ENCODE measurements at places on chromosomes 4 and X.

- no peak for DNase-seq
These were observed 131.8 kb downstream of the CLCN5 start for GRCh38 chrX:50054147-50054546.

GRCh38 chrX:11953615-11954014, 184.7 kb upstream of the FRMPD4 start:
- no peak for DNase-seq

DNA sequence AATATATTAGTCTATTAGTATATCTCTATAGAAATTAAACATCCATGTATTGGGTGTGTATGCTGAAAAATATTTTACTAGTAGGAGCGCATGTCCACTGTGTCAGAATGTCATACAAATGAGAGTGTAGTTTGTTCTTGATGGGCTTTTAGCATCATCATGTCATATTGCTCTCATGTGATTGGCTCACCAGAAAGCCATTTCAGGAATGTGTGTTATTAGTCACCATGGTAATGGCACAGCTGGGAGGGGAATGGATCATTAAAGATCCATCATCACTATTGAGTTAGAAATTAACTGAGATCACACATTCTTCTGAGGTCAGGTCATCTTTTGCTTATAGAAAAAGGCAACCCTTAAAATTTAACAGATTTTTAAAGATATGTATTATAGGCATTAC, 77.3 kb downstream of the PHEX start:
- no peak for DNase-seq

- DNase-seq, result no peak
These were observed 79.8 kb upstream of the LANCL3 start for GRCh38 chrX:37491686-37492085.

GRCh38 chrX:155871934-155872333, 9.2 kb upstream of the VAMP7 start:
- no peak for DNase-seq

DNA sequence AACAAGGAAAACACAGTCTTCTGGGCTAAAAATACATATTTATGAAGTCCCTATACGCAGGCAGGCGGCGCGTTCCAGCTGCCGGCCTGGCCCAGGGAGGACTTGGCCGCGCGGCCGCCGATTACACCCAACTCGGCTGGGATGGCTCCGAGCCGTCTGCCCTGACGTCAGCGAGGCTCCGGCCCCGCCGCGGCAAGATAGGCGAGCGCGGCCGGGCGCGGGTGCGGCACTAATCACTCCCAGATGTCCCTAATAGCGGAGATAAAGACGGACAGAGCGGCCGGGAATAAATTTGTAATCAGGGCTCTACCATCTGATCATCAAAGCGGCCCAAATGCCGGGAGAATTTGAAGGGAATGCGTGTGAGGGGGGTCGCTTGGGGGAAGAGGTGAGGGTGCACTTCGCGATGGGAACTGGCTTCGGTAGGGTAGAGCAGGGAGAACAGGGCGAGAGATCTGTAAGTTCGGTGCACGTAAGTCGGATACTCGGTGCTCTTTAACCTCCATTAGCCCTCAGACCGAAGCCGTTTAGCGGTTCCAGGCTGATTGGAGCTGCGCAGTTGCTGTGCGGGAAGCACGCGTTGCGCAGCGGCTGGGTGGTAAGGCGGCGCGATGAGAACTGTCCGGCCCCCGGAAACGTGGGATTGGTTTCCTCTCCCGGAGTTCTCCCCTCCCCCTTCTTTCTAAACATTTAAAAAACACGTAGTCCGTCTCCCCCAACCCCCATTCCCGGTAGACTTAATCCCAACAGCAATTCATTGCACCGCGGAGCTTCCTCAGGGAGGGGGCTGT, 7.7 kb downstream of the HAND2 start:
- DNase-seq, result no peak

GRCh38 chr4:183828125-183828524, 77.0 kb upstream of the STOX2 start:
- no peak for DNase-seq

GRCh38 chr4:43238008-43238407, 345.5 kb downstream of the GRXCR1 start:
- no peak for DNase-seq

GRCh38 chr4:85722807-85723206, 247.9 kb downstream of the ARHGAP24 start:
- DNase-seq, result no peak

DNA sequence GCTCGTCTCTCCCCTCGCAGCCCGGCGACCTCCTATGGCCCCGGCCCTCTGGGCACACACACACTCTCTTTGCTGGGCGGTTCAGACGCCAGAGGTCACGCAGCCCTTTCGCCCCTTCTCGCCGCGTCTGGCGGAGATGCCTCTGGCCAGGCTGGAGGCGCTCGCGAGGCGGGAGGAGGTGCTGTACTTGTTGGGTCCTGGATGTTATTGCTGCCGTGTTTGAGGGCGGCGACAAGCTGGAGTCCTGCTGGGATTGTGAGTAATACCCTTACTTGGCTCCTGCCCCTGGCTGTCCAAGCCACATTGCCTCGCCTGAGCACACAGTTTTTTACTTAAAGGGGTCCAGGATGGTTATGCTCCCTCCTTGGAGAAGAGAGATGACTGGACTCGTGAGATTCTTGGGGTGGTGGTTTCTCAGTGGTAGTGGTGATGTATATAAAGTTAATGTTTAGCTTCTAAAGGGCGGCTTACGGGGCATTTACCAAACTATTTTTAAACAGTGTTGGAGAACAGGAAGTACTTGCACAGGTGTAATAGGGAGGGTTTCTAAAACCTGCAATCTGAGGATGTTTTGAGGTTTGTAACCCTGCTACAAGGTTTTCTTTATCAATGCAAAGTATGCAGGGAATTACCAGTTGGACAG, 572 bp downstream of the USP53 start:
- DNase-seq, result peak; percentile 41
